ENCODE measurements at places on chromosomes 7 and 10.

- DNase-seq: no peak
These were observed 119.9 kb downstream of the TFEC start for GRCh38 chr7:115910541-115911164.

GRCh38 chr7:133572087-133572486 is 319.2 kb downstream of the EXOC4 start:
- DNase-seq: no peak

GRCh38 chr7:16963044-16963443 is 81.3 kb upstream of the AGR3 start:
- no peak for DNase-seq

DNA sequence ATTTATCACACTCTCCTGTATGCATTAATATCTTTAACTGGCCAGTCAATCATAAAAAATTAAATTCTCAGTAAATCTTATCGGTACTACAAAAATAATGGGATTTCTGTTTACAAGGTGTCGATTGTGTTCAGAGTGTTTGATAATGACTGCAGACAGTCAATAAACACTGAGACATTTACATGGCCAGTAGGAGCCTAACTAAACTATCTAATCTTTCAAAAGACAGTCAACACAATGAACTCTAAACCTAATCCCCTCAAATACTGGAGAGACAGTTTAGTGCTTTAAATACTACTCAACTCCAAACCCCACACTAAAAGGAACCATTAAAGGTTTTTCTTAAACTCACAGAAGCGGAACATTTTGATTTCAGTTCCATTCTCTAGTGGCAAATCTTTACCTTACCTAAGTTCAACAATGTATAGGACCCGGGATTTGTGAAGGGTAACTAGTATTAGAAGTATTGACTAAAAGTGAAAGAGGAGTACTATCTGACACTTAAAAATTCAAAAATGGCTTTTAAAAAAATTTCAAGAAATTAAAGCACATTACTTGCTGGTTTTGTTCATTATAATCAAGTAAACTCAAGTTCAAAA is 37.3 kb upstream of the EXOC6 start:
- DNase-seq: no peak

- no peak for DNase-seq
These were observed 35.2 kb downstream of the OR13A1 start for GRCh38 chr10:45280113-45280760.

DNA sequence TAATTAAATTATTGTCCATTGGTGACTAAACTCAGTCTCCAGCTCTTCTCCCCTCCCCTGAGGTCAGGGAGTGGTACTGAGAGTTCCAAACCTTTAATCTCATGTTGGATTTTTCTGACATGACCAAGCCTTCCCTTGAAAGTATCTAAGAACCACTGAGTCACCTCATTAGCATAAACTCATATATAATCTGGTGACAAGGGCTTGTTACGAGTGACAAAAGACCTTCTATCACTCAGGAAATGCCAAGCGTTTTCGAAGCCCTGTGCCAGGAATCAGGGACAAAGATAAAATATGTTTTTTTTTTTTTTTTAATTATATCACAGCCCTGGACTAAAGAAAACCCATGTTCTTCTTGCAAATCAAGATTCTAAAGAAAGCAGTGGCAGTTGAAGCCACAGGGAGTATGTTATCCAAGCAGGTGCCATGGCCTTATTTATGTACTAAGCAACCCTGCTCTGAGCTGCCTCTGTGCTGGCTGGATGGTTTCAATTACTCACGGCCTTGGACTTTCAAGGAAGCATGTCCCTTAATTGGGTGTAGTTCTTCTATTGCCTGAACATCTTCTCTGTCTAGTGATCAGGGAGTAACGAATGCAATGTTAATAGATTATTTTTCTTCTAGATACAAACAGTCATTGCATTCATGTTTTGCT is 169.0 kb upstream of the PRKCQ start:
- DNase-seq: no peak

DNA sequence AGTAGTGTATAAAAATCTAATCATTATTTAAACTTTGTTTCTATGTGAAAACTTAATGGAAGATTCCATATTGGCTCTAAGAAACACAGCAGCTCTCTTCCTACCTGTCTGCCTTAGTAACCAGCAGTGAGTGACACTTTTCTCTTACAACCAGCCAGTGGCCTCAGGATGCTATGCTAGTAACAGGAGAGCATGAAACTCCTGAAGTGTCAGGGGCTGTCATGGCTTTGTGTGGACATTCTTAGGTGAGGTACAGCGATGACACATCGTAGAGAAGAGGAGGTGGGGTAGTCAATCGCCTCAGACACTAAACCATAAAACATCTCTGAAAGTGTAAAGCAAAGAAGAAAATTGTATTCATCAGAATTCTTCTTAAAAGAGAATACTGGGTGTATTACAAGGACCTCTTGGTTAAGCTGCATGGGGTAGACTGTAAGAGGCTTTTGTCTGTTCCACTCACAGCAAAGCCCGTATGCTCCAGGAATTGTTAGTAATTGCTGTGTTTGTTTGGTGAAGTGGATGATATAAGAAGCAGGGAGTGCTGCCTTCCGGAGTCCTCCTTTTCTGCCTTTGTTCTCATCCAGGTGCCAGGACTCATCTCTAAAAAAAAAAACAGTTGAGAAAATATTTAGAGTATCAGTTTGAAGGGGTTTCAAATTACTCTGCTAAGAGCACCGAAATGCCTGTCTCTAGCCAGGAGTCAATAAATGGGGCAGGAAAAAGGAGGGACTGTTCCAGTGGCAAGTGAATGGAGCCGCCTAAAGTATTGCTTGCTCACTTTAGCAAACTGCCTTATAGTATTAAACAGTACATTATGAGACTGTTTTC is 518.8 kb downstream of the CNTNAP2 start:
- no peak for DNase-seq
